SHP77 treated with DMSO at 0.1 percent for 48 hours (cell line): ENCODE measurements at places on chromosomes 11 and 22.

DNA sequence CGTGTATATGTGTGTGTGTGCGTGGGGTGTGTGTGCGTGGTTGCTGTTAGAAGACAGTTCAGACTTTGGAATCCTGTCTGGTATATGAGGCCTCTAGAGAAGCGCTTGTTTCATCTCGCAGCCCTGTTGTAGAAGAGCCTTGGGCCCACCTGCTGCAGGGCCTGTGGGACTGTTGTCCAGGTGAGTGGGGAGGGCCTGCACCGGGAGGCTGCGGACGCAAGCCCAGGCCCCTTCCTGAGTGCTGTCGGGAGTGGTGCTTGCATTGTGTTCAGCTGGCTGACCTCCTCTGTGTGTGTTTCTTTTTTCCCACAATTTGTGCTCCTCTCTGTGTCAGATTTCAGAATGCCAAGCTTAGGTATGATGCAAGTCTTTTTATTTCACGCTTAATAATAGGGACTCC is 128.4 kb downstream of the TBC1D22A start:
- DNase-seq, result no peak

DNA sequence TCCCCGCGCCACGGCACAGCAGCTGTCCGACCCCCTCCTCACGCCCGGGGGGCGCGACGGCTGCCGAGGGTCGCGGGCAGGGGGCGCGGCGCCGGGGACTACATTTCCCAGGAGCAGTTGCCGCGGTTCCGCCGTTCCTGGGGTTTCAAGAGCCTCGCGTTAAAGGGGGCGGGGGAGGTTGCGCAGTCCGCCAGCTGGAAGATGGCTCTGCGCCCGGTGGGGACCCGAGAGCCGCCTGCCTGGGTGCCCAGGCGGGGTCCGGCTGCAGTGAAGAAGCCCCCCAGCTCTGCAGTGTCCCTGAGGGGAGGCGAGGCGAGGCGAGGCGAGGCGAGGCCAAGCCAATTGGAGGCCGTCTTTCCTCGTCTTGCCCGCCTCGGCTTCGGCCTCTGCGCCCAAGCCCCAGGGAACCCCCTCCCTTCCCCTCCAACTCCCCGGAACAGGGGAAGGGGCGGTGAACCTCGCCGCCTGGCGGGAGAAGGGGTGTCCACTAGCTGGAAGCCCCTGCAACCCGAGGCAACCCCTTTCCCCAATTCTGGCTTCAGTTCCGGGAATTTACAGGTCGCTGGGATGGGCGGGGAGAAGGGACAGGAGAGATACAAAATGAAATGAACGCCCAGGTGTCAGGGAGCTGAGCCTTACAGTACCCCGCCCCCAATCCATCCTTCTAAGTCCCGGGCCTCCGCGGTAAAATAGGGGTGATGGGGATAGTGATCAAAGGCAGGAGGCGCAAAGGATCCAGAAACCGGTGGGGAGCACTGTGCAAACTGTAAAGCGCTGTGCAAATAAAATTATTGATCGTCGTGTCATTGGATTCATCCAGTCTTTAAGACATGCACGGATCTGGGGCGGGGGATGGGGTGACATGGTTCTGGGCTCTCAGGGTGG is 5.2 kb upstream of the GCAT start:
- peak; percentile 34 for DNase-seq

DNA sequence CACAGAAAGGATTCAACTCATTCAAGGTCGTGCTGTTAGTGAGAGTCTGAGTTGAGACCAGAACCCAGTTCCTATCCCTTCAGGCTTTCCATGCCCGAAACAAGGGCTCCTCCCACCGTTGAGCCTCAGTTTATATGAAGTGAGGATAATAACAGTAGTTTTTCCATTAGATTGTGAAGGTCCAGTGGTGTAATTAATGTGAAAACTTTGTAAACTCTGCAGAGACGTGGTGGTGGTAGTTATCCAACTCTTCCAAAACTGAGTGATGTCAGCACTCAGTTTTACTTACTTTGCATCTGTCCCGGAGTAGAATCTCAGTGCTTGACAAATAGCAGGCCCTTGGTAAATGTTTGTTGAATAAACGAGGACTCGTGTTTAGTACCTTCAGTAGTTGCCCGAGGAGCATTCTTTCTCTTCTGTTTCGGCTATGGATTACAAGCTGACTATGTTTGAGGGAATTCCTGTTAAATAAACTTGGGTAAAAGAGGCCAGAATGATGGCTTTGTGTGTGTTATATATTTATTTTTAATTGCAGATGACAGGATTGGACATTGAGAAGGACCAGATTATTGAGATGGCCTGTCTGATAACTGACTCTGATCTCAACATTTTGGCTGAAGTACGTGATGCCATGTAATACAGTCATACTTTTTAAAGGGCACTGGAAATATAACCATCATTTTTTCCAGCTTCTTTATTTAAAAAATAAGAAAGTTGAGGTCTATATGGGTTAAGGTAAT is 1.0 kb downstream of the REXO2 start:
- DNase-seq, result no peak

- no peak for DNase-seq
These were observed 16.5 kb upstream of the DGCR8 start for GRCh38 chr22:20063271-20064139.

DNA sequence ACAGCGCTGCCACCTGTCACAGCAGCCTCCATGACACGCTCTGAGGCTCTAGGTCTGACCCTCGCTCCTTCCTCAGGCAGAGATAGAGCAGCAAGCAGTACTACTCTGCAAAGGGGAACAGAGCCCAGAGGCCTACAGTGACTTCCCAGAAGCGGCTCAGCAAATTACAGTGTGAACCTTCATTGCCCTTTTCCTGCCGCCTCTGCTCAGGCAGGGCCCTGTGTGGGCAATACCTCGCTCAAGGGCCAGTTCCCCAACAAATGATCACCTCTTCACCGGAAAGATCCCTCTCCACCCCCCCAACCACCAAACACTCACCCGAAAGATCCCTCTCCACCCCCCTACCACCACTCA is 12.3 kb downstream of the KIAA0930 start:
- DNase-seq, result no peak

GRCh38 chr11:117891362-117891761 is 14.9 kb upstream of the FXYD6 start:
- DNase-seq, result no peak
